RWPE1 (cell line): ENCODE measurements at places on chromosomes 3 and 15.

DNA sequence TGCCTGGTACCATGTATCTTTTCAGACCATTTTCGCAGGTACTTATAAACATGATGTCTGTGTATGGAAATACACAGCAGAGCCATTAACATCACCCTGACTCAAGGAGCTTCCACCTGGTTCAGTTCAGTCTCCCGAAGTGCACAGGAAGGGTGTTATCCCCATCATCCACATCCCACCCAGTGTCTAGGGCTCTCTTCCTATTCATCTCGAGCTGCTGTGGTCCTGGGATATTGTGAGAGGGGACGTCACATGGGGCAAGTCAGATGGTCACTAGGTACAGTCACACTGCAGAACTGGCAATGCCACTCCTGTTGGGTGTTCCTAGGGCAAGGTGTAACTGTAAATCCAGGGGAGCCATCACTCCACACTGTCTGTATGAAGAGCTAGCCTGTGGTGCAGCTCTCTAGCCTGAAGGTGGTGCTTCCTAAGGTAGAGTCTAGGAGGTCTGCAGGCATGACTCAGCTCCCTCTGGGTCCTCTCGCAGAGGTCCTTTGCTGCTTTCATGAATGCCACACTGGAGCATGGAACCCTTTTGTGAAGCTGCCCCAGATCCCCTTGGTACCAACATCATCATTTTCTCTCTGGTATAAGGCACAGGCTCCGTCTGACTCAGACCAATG, 13.9 kb downstream of the ISLR2 start:
- DNase-seq = no peak

DNA sequence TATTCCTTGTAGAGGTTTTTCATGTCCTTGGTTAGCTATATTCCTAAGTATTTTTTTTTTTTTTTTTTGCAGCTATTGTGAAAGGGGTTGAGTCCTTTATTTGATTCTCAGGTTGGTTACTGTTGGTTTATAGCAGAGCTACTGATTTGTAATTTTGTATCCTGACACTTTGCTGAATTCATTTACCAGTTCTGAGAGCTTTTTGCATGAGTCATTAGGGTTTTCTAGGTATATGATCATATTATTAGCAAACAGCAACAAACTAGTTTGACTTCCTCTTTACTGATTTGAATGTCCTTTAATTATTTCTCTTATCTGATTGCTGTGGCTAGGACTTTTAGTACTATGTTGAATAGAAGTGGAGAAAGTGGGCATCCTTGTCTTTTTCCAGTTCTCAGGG, 737.4 kb downstream of the ZNF385D start:
- DNase-seq = no peak

DNA sequence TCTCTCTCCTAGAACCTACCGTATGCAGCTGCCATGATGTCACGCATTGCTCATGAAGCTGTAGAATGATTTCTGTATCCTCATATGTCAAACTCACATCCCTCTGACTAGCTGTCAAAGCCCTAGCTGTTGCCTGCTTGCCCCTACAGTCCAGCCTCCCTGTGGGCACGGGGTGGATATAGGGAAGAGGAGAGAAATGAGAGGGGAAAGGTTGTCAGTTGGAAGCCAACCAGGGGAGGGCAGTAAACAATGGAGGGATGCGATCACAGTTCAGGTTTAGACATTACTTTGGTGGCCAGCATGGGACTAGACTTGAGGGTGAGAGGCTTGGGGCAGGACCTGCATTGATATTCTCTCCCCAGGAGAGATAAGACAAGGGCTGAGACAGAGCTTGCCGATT, 1.7 kb upstream of the HDGFL3 start:
- no peak for DNase-seq

GRCh38 chr3:61483997-61484396, 77.4 kb upstream of the PTPRG start:
- no peak for DNase-seq

GRCh38 chr3:134068429-134068828, 38.7 kb upstream of the SLCO2A1 start:
- no peak for DNase-seq

GRCh38 chr3:22617372-22617771, 585.8 kb upstream of the UBE2E2 start:
- no peak for DNase-seq

GRCh38 chr15:42879443-42879842, 41.1 kb downstream of the TTBK2 start:
- DNase-seq = no peak

DNA sequence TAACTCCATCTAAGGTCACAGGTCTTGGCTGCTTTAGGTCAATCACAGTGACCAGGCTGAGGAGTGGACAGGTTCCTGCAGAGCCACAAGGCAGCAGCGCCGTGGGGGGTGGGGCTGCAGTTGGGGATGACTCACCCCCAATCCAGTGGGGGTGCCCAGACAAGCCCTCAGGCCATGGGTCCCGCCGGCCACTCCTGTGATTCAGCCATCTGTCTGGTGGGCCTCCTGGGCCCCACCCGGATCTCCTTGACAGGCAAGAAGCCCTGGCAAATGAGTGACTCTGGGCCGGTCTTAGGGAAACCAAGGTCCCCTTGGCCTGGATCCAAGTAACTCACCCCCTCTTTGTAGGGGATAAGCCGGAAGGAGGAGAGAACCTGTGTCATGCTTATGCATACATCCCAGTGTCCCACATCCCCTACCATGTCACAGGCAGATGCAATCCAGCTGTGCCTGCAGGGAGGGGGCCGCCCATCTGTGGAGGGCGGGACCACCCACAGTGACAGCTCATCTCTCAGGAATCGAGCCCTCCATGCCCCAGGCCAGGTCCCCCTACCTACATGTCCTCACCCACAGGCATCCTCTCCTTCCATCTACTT, 495 bp upstream of the COL7A1 start:
- peak; percentile 96 for DNase-seq

DNA sequence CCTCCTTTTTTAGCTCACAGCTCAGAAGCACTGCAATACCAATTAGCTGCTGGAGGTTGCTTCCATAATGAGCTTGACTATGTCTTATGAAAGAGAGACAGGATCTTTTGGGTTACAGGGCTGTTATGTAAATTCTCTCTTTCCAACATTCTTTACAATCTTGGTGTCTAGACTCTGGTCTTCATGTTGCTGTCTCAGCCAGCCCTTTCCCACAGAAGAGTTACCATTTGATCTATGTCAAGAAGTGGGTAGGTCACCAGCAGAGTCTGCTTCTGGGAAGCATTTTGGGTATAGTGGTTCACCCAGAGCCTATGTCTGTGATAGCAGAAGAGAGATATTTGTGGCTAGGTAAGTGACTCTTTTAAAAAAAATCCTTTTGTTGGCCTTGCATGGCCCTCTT, 234.5 kb downstream of the SATB1 start:
- DNase-seq = no peak
